ENCODE measurements at places on chromosomes 3 and 15. TPM values are rescaled to one million over a fixed set of nuclear protein-coding genes. Genes with fewer than 3 reads are reported as not detected.

GRCh38 chr3:96027718-96028117, 786.7 kb upstream of the EPHA6 start:
- no peak for DNase-seq

- no peak for DNase-seq
Measured at GRCh38 chr15:89870006-89870405, 23.8 kb downstream of the AP3S2 start.

DNA sequence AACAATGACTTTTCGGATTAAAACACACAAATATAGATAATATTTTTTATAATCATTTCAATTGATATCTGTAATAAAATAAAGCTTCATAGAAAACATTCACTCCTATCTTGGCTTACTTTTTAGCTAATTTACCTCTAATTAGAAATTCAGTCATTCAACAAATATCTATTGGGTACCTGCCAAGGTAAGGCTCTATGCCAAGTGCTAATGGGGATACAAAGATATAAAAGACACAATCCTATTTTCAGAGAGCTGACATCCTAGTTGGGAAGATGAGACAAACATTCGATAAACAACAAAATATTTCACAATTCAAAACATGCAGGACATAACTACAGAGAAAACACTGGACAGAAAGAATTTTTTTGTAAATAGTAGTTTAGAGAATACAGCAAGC, 63.3 kb downstream of the ULK4 start:
- DNase-seq, result no peak

- no peak for DNase-seq
Measured at GRCh38 chr3:186932281-186933181, 2.2 kb downstream of the ST6GAL1 start.

DNA sequence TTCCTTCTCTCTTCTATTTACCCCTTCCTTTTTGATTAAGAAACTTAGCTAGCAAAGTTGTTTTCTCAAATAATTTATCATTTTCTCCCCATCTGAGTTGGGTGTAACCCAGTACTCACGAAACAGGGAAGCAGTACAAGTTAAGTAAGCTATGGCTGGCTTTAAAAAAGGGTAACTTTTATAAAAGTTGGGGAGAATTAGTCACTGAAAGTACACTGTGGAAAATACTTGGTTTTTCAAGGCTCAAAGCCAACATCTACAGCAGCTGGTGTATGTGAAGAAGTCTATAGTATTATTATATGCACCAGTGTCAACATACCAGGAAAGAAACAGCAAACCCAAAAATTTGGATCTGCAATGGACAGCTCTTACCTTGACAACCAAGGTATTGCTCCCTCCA, 25.5 kb downstream of the CLK3 start:
- no peak for DNase-seq

The PLXNA1 gene
- 28.4 TPM for polyA plus RNA-seq
